ENCODE measurements at places on chromosomes 1 and 21.

- no peak for DNase-seq
These were observed 18.0 kb downstream of the IER5 start for GRCh38 chr1:181106479-181106878.

- no peak for DNase-seq
These were observed 2.7 kb upstream of the HSPG2 start for GRCh38 chr1:21939650-21940374.

DNA sequence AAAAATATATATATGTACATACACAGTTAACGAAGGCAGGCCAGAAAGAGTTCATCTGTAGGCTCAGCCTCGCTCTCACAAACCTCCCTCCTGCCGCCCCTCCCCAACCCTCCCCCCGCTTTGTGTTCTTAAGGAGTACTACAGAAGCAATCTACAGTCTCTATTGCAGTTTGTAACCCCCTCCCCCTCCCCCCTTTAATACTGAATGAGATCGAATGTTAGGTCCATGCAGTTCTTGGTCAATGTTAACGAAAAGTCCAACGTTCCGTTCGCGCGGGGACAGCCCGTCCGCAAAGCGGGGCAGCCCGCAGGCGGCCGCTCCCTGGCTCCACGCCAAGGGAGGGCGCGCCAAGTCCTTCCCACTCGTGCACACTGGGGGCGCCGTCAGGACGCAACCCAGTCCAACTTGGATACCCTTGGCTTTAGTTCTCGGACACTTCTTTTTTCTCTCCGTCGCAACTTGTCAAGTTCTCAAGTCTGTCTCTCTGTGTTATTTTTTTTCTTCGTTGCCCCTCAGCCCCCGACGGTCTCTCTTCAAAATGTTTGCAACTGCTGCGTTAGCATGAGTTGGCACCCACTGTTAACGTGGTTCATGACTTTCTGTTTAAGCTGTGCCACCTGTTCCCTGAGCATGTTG lies 2.2 kb downstream of the JUN start:
- no peak for DNase-seq

GRCh38 chr1:84415396-84415795 lies 17.1 kb downstream of the DNASE2B start:
- no peak for DNase-seq

GRCh38 chr1:76257823-76258222 lies 183.3 kb downstream of the ST6GALNAC3 start:
- DNase-seq, result no peak

- DNase-seq, result no peak
These were observed 272.0 kb downstream of the HHIPL2 start for GRCh38 chr1:222275729-222276465.

Measured in GM12891 (cell line).